ENCODE measurements at places on chromosomes 7 and 10.

DNA sequence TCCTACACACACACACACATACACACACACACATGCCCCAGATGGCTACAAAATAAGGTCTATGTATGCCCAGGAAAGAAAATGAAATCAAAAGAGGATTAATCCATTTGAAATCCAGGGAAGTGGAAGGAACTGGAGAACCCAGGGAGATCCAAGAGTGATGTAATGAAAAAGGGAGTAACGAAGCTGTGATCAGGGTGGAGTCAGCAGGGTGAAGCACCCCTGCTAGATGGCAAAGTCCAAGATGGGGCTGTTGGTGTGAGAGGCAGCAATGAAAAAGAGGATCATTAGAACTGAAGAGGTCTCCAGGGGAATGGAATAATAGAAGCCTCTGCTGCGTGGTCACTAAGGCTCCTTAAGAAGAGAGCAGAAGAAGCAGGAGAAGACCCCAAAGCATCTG lies 43.6 kb upstream of the IL6 start:
- DNase-seq = no peak

DNA sequence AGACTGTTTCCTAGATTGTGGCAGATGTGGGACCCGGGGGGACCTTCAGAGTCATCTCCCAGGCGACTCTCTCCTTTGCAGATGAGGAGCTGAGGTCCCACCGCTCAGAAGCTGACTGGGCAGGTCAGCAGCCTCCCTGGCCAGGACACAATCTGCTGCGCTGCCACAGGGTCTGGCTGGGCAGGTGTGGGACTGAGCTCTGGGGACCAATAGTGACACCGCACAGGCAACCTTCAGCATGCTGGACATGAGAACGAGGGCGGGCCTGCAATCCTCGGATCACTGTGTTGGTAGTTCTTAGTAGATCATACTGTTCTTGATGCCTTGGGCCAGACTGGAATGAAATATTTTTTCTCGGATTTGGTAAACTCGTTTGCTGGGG lies 20.5 kb upstream of the CRYGN start:
- no peak for DNase-seq

DNA sequence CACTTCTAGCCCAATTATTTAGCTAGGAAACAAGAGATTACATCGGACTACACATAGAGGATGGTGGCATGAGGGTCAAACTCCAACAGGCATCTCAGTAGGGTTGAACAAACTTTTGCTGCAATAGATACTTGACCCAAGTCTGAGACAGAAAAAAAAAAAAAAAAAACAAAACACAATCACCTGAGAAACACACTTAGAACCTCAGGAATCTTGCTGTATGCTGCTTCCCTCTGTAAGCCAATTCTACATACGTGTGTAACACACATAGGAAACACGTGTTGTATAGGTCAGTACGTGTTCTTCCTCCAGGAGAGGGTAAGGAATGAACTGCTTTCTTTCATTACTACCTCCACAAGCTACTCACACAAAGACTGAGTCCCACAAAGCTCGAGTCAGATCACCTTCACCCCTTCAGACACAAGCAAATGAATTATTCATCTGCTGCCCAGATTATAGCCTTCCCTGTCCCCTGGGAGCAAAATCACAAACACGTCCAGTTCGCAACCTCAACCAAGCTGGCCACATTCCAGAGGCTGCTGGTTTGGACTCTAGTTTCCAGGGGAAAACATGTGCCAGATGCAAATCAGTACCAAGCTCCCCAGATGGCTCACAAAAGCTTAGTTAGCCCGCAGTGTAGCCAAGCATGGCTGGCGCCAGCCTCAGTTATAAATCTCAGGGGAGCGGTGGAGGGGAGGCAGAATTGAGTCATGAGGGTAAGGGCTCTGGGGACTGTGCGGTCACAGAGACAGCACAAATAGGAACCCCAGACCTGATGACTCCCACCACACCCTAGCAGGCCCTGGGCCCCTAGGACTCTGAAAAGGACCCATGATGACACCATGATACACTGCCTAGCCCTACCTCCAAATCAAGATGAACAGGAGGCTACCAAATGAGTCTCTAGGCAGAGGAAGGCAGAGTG lies 15.1 kb downstream of the PSAP start:
- no peak for DNase-seq

GRCh38 chr10:15313843-15314242 lies 57.2 kb downstream of the FAM171A1 start:
- no peak for DNase-seq

DNA sequence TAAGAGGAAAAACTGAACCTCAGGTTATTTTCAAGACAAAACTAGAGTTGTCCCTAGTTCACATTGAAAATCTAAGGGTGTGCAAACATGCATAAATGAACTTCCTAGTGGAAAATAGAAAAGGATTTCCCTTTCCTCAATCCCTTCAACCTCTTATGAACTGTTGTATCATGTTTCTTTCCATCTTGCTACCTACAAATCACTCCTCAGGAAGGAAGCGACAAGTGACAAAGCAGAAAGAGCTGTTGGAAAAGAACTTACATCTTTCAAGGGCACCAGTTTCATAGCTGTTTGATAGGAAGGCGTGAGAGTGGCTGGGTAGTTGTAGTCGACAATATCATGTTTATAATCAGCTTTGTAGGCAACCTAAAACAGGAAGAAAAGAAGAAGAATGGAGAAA lies 23.9 kb downstream of the NRAP start:
- DNase-seq = no peak

- no peak for DNase-seq
These were observed 68.1 kb downstream of the VPS41 start for GRCh38 chr7:38840736-38841460.

All from stimulated activated CD4-positive, alpha-beta T cell treated with anti-CD3 and anti-CD28 coated beads, Interleukin-1b, Interleukin-23, amount 100 ng/mL, for 4 hours (primary cell).